ENCODE measurements at places on chromosomes 7 and 10. TPM values are rescaled to one million over a fixed set of nuclear protein-coding genes. Genes with fewer than 3 reads are reported as not detected.
A peak's percentile ranks its signal among the peaks of the same experiment; 100 is the strongest.

GRCh38 chr10:3784510-3785250 is at the start of gene KLF6:
TSS of gene KLF6 (minus strand) at chr10:3785209. CDS start at chr10:3785014, 195 bp downstream.
- H3K36me3 ChIP-seq = peaks cover 24% of the 10 kb centered on the region
- no peaks in the 10 kb centered on the region for H3K27me3 ChIP-seq
- DNase-seq = no peak
- H3K4me1 ChIP-seq = peaks cover 28% of the 10 kb centered on the region

- no peak overlapping the region for H3K4me3 ChIP-seq
- H3K36me3 ChIP-seq = no peaks in the 10 kb centered on the region
- no peaks in the 10 kb centered on the region for H3K27me3 ChIP-seq
- H3K27ac ChIP-seq = no peak overlapping the region
- no peak for DNase-seq
Observed at GRCh38 chr10:15464381-15464780, 93.3 kb upstream of the FAM171A1 start.

- no peak overlapping the region for H3K4me3 ChIP-seq
- H3K36me3 ChIP-seq = no peaks in the 10 kb centered on the region
- no peaks in the 10 kb centered on the region for H3K4me1 ChIP-seq
Observed at GRCh38 chr10:120521880-120522279, 64.9 kb downstream of the PLPP4 start.

DNA sequence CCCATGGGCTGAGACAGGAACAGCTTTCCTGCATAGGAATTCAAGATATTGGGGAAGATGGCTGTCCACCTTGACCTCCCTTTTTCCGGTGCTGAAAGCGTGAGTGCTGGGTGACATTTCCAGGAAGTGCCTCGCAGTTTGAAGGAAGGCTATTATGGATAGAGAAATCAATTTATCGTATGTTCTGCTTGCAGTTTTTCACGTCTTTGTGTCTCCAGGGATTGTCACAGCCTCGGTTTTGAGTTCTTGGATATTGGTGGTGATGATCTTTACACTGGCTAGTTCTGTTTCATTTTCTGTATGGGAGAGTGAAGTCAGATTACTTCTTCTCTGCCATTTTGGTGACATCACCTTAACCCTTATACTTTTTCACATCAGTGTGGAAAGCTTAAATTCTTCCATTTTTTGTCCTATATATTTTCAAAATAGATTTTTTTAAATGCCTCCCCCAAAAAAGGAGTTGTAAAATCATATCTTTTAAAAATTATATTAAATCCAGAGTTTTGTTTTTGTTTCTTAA is 102.5 kb upstream of the APBB1IP start:
- no peaks in the 10 kb centered on the region for H3K36me3 ChIP-seq
- no peak overlapping the region for H3K27ac ChIP-seq
- peak overlapping the region; percentile 29 for H3K4me3 ChIP-seq
- H3K27me3 ChIP-seq = no peaks in the 10 kb centered on the region

GRCh38 chr7:129605960-129606614 is 5.4 kb upstream of the NRF1 start:
- no peaks in the 10 kb centered on the region for H3K27me3 ChIP-seq
- no peak overlapping the region for H3K27ac ChIP-seq
- H3K4me1 ChIP-seq = peaks cover 17% of the 10 kb centered on the region
- DNase-seq = no peak

- no peak overlapping the region for H3K27ac ChIP-seq
- H3K4me3 ChIP-seq = no peak overlapping the region
- H3K4me1 ChIP-seq = no peaks in the 10 kb centered on the region
- DNase-seq = no peak
- no peaks in the 10 kb centered on the region for H3K27me3 ChIP-seq
Observed at GRCh38 chr10:45505311-45505710, 131.3 kb downstream of the ALOX5 start.

DNA sequence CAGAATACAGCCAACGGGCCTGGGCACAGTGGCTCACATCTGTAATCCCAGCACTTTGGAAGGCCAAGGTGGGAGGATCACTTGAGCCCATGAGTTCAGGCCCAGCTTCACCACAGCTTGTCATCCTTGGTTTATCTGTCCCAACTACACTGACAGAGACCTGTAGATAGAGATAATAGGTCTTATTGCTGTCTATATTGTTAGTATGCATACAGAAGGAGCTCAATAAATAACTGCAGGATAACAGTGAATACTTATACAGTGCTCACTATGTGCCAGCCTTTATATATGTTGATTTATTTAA is 1.3 kb downstream of the CNPY4 start:
- H3K4me1 ChIP-seq = peaks cover 33% of the 10 kb centered on the region
- no peak for DNase-seq
- H3K4me3 ChIP-seq = no peak overlapping the region
- no peaks in the 10 kb centered on the region for H3K27me3 ChIP-seq

DNA sequence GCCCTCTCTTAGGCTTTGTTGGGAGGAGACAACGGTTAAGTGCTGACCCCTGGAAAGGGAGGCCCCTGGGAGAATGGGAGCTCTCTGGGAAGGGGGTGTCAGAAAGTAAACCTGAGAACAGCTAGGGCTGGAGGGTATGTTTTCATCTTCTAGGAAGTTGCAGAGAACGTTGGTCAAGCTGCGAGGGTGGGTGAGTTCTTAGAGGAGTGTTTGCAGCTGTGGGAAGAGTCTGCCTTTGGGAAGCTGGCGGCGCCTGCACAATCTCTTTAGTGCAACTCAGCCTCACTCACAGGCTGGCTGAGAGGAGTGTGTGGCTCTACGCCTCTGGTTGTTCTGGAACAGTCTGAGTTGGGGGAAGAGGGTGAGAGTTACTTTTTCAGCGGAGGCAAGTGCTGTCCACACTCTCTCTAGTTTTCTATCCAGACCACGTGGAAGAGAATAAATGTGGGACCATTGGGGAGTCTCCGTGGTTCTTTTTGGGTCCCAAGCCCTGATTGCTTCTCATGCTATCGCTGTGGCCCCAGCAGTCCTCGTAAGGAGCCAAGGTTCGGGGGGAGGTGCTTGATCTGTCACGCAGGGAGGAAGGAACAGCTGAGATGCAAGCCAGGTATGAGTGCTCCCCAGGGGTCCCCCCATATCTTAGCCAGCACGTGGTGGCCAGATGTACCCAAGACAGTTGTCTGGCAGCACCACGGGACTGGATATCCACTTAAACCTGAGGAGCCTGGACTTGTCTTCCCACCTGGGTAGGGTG is 237.2 kb downstream of the BUB3 start:
- H3K4me3 ChIP-seq = no peak overlapping the region
- DNase-seq = no peak
- peaks cover 9% of the 10 kb centered on the region for H3K4me1 ChIP-seq
- no peaks in the 10 kb centered on the region for H3K27me3 ChIP-seq

GRCh38 chr10:121048749-121049148 is 197.6 kb downstream of the WDR11 start:
- H3K4me3 ChIP-seq = no peak overlapping the region
- no peaks in the 10 kb centered on the region for H3K27me3 ChIP-seq
- no peak overlapping the region for H3K27ac ChIP-seq
- no peaks in the 10 kb centered on the region for H3K36me3 ChIP-seq
- no peak for DNase-seq
- H3K4me1 ChIP-seq = no peaks in the 10 kb centered on the region

The ANXA11 gene
- 264 TPM for total RNA-seq

The SNCG gene
- total RNA-seq = not detected

The CDC14C gene
- total RNA-seq = not detected

Data from natural killer cell (primary cell).